Activated naive CD8-positive, alpha-beta T cell treated with anti-CD3 and anti-CD28 coated beads, Interleukin-2, amount 50 U/mL, for 24 hours (primary cell): ENCODE measurements at places on chromosomes 7 and 10.

GRCh38 chr7:517774-518629 lies 1.6 kb downstream of the PDGFA start:
- peaks cover 8% of the 10 kb centered on the region for H3K36me3 ChIP-seq
- peaks cover 24% of the 10 kb centered on the region for H3K4me1 ChIP-seq
- H3K4me3 ChIP-seq = peak overlapping the region; percentile 84
- peaks cover 21% of the 10 kb centered on the region for H3K27me3 ChIP-seq
- peak; percentile 23 for DNase-seq

GRCh38 chr7:128409596-128410450 lies at the start of gene IMPDH1:
IMPDH1 (minus strand) TSS chr7:128409982; CDS start chr7:128409901, 81 bp downstream.
- H3K27ac ChIP-seq = peak within 1 kb of the TSS; percentile 65
- peak within 1 kb of the TSS; percentile 85 for H3K4me3 ChIP-seq
- H3K27me3 ChIP-seq = peaks cover 20% of the 10 kb centered on the region
- DNase-seq = peak; percentile 90

GRCh38 chr10:124357561-124357885 lies 61.2 kb downstream of the OAT start:
- no peaks in the 10 kb centered on the region for H3K27me3 ChIP-seq
- H3K27ac ChIP-seq = no peak overlapping the region
- no peaks in the 10 kb centered on the region for H3K36me3 ChIP-seq
- H3K4me1 ChIP-seq = peaks cover 7% of the 10 kb centered on the region
- DNase-seq = no peak
- H3K4me3 ChIP-seq = no peak overlapping the region

DNA sequence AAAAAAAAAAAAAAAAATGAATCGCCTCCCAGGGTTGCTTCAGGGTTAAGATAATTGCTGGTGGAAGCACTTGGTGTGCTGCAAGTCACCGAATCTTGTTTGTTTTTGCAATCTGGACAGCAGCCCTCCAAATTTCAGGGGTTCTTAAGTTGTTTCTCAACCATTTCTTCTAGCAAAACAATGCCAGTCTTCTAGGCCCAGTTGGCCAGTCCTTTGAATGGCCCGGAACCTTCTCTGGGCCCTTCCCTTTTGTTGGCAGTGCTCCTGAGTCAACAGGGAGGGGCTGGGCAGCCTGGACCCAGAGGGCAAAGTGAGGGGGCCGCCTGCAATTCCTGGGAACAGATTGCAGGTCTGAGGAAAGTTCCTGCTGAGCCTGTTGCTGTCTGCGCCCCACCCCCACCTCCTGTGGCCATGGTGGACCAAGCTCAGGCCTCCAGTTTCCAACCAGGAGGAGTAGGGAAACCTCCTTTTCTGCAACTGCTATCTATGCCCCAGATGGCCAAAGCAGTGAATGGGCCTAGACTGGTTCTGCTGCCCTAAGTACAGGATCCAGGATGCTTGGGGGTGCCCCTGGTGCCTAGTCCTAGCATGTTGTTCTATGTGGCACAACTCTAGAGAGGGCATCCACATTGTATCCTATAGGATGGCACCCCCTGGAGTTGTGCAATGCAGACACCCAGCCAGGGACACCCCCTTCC lies 31.4 kb upstream of the PDCD4 start:
- no peaks in the 10 kb centered on the region for H3K27me3 ChIP-seq
- H3K4me3 ChIP-seq = no peak overlapping the region
- peaks cover 66% of the 10 kb centered on the region for H3K4me1 ChIP-seq
- no peak overlapping the region for H3K27ac ChIP-seq
- H3K36me3 ChIP-seq = no peaks in the 10 kb centered on the region

- no peaks in the 10 kb centered on the region for H3K4me1 ChIP-seq
- no peak overlapping the region for H3K27ac ChIP-seq
- H3K4me3 ChIP-seq = no peak overlapping the region
- no peaks in the 10 kb centered on the region for H3K36me3 ChIP-seq
Measured at GRCh38 chr10:124894569-124895215, 47.2 kb upstream of the ZRANB1 start.

- DNase-seq = no peak
- H3K36me3 ChIP-seq = no peaks in the 10 kb centered on the region
- H3K27me3 ChIP-seq = peaks cover 6% of the 10 kb centered on the region
- no peak overlapping the region for H3K27ac ChIP-seq
Measured at GRCh38 chr10:3647074-3647473, 137.9 kb downstream of the KLF6 start.
